Thymus (tissue), 14 donors: ENCODE measurements at places on chromosomes 2 and 18. TPM values are rescaled to one million over a fixed set of nuclear protein-coding genes. Genes with fewer than 3 reads are reported as not detected.

DNA sequence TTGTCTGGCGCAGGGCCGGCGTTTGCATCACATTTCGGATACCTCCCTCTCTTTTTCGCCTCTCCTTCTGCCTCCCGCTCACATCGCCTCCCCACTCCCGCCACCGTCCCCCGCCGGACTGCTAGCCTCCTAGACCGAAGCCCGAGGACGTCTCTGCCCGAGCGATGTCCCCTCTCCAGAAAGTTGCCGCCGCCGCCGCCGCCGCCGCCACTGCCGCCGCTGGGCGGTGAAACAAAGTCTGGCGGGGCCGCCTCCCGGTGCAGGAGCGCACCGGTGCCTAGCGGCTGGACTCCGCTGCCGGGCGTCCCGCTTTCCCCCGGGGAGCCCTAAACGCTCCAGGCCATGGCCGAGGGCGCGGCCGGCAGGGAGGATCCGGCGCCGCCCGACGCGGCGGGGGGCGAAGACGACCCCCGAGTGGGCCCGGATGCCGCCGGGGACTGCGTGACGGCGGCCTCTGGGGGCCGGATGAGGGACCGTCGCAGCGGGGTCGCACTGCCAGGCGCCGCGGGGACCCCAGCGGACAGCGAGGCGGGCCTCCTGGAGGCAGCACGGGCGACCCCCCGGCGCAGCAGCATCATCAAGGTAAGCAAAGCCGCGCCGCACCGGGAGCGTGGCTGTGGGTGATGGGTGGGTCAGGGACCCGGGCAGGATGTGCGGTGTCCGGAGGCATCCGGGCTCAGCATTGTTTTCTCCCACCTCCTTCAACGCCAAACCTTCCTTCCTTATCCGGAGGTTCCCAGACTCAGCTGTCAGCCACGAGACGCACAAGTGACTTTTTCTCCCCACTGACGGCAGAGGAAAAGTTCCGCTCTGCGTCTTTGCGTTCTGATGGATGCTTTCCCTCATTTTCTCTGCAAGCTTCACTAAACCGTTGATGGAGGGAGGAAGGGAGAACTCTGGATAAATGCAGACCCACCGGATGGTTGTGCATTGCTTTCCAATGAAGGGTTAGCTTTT is 643 bp downstream of the PLCL1 start:
- H3K27me3 ChIP-seq = peaks cover 14% of the 10 kb centered on the region
- no peaks in the 10 kb centered on the region for H3K36me3 ChIP-seq
- peak; percentile 37 for DNase-seq
- peak overlapping the region; percentile 73 for H3K27ac ChIP-seq

- no peaks in the 10 kb centered on the region for H3K4me1 ChIP-seq
- DNase-seq = no peak
- no peaks in the 10 kb centered on the region for H3K36me3 ChIP-seq
Measured at GRCh38 chr2:76711490-76711889, 810.7 kb downstream of the LRRTM4 start.

DNA sequence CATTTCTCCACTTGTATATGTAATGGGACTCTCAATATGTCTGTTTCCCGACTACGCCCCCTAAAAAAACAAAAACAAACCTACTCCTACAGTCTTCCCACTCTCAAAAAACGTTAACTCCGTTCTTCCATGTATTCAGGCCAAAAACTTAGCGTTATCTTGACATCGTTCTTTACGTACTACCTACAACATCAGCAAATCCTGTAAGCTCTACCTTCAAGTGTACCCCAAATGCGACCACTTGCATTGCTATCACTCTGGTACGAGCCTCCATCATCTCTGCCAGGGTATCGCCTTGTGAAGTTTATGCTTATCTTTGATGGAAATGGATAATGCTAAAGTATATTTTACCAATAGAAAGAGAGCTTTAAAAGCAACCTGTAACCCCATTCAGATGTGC is 479 bp downstream of the GPATCH11 start:
- no peaks in the 10 kb centered on the region for H3K27me3 ChIP-seq
- H3K36me3 ChIP-seq = peaks cover 24% of the 10 kb centered on the region
- DNase-seq = no peak
- H3K4me1 ChIP-seq = peaks cover 8% of the 10 kb centered on the region
- H3K4me3 ChIP-seq = peak overlapping the region; percentile 74
- H3K27ac ChIP-seq = peak overlapping the region; percentile 38

DNA sequence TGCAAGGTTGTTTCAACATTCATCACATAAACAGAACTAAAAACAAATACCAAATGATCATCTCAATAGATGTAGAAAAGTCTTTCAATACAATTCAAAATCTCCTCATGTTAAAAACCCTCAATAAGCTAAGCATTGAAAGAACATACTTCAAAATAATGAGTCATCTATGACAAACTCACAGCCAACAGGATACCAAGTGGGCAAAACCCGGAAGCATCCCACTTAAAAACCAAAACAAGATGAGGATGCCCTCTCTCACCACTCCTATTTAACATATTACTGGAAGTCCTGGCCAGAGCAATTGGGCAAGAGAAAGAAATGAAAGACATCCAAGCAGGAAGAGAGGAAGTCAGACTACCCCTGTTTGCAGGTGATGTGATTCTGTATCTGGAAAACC is 992.2 kb upstream of the PIK3C3 start:
- H3K27me3 ChIP-seq = no peaks in the 10 kb centered on the region
- no peak for DNase-seq
- H3K27ac ChIP-seq = no peak overlapping the region
- H3K36me3 ChIP-seq = no peaks in the 10 kb centered on the region

Gene CCDC68
- total RNA-seq = 0.52 TPM
